ENCODE measurements at places on chromosomes 7 and 10. TPM values are rescaled to one million over a fixed set of nuclear protein-coding genes. Genes with fewer than 3 reads are reported as not detected.

CPA4 gene
- total RNA-seq, result not detected

- H3K27me3 ChIP-seq, result no peaks in the 10 kb centered on the region
- DNase-seq, result no peak
- peaks cover 15% of the 10 kb centered on the region for H3K36me3 ChIP-seq
Measured at GRCh38 chr7:150377635-150378034, 1.5 kb upstream of the ZNF775 start.

MYH16 gene
- not detected for total RNA-seq

GRCh38 chr7:17462131-17462631 lies 163.7 kb downstream of the AHR start:
- H3K27me3 ChIP-seq, result no peaks in the 10 kb centered on the region
- H3K4me1 ChIP-seq, result peaks cover 13% of the 10 kb centered on the region
- H3K36me3 ChIP-seq, result no peaks in the 10 kb centered on the region
- H3K4me3 ChIP-seq, result no peak overlapping the region
- H3K27ac ChIP-seq, result no peak overlapping the region
- no peak for DNase-seq

GNAT3 gene
- not detected for total RNA-seq

- DNase-seq, result no peak
- no peak overlapping the region for H3K4me3 ChIP-seq
- H3K27ac ChIP-seq, result no peak overlapping the region
- H3K36me3 ChIP-seq, result no peaks in the 10 kb centered on the region
Measured at GRCh38 chr7:75844158-75844557, 30.6 kb upstream of the CCL24 start.

SYT15 gene
- 0.93 TPM for total RNA-seq

DNA sequence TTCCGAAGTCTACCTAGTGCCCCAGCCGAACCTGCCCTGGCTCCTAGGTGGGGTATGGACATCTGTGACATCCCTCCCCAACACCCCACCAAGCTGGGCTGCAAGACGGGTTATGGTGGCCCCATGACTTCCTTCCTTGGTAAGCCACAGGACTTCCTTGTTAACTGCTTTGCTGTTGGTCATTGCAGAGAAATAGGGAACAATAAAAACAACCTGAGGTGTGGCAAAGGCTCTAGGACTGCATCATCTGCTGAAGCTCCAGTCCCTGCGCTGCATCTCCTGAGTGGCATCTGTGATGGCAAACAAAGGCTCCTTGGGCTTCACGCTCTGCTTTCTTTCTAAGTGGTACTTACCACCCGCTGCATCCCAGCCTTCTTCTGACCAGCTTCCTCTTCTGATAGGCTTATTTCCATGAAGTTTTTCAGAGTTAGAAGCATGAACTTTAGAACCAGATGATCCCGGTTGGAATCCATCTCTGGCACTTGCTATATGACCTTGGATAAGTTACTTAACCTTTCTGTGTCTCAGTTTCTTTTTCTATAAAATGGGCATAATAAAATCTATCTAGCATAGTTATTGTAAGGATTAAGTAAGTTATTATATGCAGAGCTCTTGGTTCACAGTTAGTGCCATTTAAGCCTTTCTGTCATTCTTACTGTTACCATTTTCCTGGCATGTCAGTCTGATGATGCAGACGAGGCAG lies 216.8 kb downstream of the RPS24 start:
- H3K36me3 ChIP-seq, result no peaks in the 10 kb centered on the region
- no peak for DNase-seq
- H3K4me3 ChIP-seq, result no peak overlapping the region
- H3K27ac ChIP-seq, result no peak overlapping the region
- H3K4me1 ChIP-seq, result peaks cover 5% of the 10 kb centered on the region
- H3K27me3 ChIP-seq, result peaks cover 10% of the 10 kb centered on the region

DNA sequence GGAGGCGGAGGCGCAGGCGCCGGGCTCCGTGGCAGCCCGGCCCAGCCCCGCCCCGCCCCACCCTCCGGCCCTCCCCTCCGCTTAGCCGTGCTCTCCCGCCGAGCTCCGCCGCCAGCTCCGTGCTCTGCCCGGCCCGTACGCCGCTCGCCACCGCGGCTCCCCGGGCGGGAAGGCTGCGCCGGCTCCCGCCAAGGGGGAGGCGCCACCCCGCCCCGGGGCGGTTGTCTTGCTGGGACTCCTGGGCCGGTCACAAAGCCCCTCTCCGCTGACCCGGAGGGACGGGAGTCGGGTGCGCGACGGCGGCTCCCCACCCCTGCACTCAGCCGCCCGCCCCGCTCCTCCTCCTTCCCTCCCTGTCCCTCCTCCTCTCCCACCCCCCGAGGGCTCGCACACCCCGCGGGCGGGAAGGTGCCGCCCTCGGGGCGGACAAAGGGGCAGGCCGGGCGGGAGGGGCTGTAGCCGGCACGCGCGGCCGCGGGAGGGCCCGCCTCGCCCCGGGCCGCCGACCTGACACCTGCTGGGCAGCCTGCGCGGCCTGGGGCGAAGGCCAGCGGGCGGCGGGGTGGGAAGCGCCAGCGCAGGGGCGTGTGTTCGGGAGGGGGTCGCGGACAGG lies 11.5 kb upstream of the SP8 start:
- peaks cover 3% of the 10 kb centered on the region for H3K36me3 ChIP-seq
- H3K27ac ChIP-seq, result no peak overlapping the region
- peak; percentile 30 for DNase-seq

GRCh38 chr10:96370584-96371157 lies 11.9 kb upstream of the OPALIN start:
- peaks cover 4% of the 10 kb centered on the region for H3K27me3 ChIP-seq
- H3K4me1 ChIP-seq, result peaks cover 8% of the 10 kb centered on the region
- DNase-seq, result peak; percentile 65
- H3K36me3 ChIP-seq, result no peaks in the 10 kb centered on the region

GRCh38 chr7:85023066-85023712 lies 163.7 kb downstream of the SEMA3D start:
- no peak overlapping the region for H3K4me3 ChIP-seq
- DNase-seq, result peak; percentile 18
- H3K27me3 ChIP-seq, result peaks cover 3% of the 10 kb centered on the region

CPED1 gene
- total RNA-seq, result not detected

CHN2 gene
- total RNA-seq, result 0.25 TPM

KIF20B gene
- 74.6 TPM for total RNA-seq

DNA sequence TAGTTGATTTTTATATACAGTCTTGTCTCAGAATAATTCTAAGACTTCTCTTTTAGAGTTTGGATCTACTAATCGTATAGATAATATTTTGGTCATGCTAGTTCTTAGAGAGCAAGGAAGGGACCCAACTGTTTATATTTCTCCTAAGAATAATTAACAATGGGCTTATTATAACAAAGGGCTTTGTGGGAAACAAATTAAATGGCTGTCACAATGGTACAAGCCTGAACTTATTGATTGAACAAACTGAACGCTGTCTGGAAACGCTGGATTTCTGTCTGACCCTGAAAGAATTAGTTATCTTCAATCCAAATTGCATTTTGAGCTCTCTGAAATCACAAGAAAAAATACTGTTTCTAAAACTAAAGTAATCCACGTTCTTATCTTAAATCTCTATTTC lies 56.8 kb downstream of the CSTF2T start:
- H3K27ac ChIP-seq, result no peak overlapping the region
- DNase-seq, result no peak
- H3K4me3 ChIP-seq, result no peak overlapping the region

- H3K4me3 ChIP-seq, result no peak overlapping the region
- peak overlapping the region; percentile 85 for H3K27ac ChIP-seq
- H3K36me3 ChIP-seq, result peaks cover 93% of the 10 kb centered on the region
- no peak for DNase-seq
- peaks cover 60% of the 10 kb centered on the region for H3K4me1 ChIP-seq
Measured at GRCh38 chr10:43393606-43394360, 15.2 kb downstream of the HNRNPF start.

- DNase-seq, result no peak
- H3K27ac ChIP-seq, result no peak overlapping the region
- H3K36me3 ChIP-seq, result no peaks in the 10 kb centered on the region
- H3K4me1 ChIP-seq, result no peaks in the 10 kb centered on the region
- H3K27me3 ChIP-seq, result no peaks in the 10 kb centered on the region
Measured at GRCh38 chr7:125670926-125671572, 741.4 kb upstream of the POT1 start.

DNA sequence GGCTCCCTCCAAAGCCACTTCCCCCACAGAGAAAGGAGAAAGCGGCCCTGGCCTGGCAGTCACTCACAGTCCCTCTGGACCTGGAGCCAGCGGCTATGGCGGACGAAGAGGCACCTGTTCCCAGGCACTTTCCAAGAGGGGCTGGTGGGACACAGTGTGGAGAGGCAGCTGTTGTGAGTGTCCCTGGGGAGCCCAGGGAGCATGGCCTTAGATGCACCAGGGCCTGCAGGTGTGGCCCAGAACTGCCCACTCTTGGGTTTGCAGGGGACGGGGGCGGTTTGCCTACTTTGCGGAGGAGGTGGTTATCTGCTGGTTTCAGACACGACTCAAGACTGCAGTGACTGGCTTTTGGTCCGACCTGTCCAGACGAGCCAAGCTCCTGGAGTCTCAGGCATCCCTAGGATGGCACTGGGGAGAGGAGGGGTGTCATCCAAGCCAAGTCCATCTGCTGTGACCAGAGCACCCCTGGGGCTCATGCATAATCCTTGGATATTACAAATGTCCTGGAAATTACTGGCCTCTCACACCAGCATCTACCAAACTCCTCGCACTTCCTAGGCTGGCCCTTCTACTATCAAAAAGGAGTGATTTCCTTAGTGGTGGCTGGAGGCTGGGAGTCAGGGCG lies 18.4 kb downstream of the CTBP2 start:
- H3K36me3 ChIP-seq, result no peaks in the 10 kb centered on the region
- no peaks in the 10 kb centered on the region for H3K4me1 ChIP-seq
- no peak for DNase-seq

CCL24 gene
- not detected for total RNA-seq

- no peak overlapping the region for H3K4me3 ChIP-seq
- no peaks in the 10 kb centered on the region for H3K27me3 ChIP-seq
- no peaks in the 10 kb centered on the region for H3K36me3 ChIP-seq
- no peak for DNase-seq
- H3K4me1 ChIP-seq, result no peaks in the 10 kb centered on the region
Measured at GRCh38 chr10:59273445-59273844, 88.9 kb downstream of the FAM13C start.

- H3K4me1 ChIP-seq, result peaks cover 2% of the 10 kb centered on the region
- DNase-seq, result no peak
- H3K4me3 ChIP-seq, result no peak overlapping the region
- no peak overlapping the region for H3K27ac ChIP-seq
- H3K36me3 ChIP-seq, result peaks cover 11% of the 10 kb centered on the region
Measured at GRCh38 chr10:32263300-32263699, 83.7 kb downstream of the EPC1 start.

DNA sequence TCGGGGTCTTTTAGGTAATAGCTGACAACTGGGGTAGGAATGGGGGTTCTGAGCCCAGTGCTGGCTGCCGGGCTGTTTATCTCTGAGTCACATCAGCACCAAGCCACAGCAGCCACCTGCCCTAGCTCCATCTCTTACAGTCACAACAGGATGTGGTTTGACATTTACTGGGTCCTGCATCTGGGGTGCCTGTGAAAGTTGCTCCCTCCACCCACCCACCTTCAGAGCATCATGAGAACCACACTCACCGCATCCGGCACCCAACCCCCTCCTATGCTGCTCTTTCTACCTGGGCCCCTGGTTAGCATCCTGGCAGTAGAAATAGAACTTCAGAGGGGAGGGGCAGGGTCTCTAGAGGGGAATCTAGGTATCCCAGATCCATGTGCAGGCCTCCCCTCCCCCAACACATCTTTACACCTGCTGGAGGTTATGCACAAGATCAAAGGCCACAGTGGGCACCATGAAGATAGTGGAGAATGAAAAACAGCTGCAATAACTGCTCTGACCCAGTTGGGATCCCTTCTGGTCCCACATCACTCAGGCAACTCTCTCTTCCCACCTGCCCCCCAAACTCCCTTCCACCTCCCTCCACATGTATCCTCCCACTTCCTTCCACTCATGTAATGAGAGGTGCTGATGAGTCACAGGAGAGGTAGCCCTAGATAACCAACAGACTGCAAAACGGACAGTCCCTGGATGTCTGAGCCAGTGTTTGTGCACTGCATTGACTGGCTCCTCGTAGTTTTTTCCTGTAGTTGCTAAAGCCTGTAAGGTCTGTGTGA lies 38.2 kb downstream of the PRSS2 start:
- H3K4me3 ChIP-seq, result peak overlapping the region; percentile 68
- DNase-seq, result peak; percentile 97
- peak overlapping the region; percentile 99 for H3K27ac ChIP-seq
- peaks cover 17% of the 10 kb centered on the region for H3K36me3 ChIP-seq
- no peaks in the 10 kb centered on the region for H3K27me3 ChIP-seq

Data from activated CD4-positive, alpha-beta T cell treated with anti-CD3 and anti-CD28 coated beads for 36 hours (primary cell).